NCI-H146 (cell line): ENCODE measurements at places on chromosomes 13 and 19.
A peak's percentile ranks its signal among the peaks of the same experiment; 100 is the strongest.

- peak; percentile 97 for DNase-seq
Observed at GRCh38 chr19:49690656-49691242, at the start of gene CPT1C. TSS of gene CPT1C (plus strand) at chr19:49691116. CDS start at chr19:49692253, 1,137 bp downstream.

- DNase-seq: no peak
Observed at GRCh38 chr13:51523082-51523518, 61.2 kb upstream of the WDFY2 start.

- peak; percentile 32 for DNase-seq
Observed at GRCh38 chr13:67515895-67516294, 285.8 kb upstream of the PCDH9 start.

DNA sequence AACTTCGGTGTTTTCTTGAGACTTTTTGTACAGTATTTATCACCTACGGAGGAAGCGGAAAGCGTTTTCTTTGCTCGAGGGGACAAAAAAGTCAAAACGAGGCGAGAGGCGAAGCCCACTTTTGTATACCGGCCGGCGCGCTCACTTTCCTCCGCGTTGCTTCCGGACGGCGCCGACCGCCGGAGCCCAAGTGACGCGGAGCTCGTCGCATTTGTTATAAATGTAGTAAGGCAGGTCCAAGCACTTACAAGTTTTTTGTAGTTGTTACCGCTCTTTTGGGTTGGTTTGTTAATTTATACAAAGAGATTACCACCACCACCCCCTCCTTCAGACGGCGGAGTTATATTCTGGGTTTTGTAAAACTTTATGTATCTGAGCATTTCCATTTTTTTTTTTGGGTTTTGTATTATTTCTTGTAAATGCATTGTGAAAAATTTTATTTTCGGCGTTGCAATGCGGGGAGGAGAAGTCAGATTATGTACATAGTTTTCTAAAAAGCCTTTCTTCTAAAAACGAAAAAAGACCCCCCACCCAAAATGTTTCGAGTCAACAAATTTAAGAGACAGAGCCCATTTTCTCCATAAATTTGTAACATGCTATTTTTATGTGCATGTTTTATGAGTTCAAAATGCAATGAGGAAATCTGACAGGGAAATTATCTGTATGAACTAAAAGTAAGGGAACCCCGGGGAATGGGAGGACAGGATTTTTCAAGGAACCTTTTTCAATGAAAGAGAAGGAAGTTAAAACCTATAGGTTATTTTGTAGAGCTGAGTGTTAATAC is 2.3 kb downstream of the SOX1 start:
- no peak for DNase-seq

DNA sequence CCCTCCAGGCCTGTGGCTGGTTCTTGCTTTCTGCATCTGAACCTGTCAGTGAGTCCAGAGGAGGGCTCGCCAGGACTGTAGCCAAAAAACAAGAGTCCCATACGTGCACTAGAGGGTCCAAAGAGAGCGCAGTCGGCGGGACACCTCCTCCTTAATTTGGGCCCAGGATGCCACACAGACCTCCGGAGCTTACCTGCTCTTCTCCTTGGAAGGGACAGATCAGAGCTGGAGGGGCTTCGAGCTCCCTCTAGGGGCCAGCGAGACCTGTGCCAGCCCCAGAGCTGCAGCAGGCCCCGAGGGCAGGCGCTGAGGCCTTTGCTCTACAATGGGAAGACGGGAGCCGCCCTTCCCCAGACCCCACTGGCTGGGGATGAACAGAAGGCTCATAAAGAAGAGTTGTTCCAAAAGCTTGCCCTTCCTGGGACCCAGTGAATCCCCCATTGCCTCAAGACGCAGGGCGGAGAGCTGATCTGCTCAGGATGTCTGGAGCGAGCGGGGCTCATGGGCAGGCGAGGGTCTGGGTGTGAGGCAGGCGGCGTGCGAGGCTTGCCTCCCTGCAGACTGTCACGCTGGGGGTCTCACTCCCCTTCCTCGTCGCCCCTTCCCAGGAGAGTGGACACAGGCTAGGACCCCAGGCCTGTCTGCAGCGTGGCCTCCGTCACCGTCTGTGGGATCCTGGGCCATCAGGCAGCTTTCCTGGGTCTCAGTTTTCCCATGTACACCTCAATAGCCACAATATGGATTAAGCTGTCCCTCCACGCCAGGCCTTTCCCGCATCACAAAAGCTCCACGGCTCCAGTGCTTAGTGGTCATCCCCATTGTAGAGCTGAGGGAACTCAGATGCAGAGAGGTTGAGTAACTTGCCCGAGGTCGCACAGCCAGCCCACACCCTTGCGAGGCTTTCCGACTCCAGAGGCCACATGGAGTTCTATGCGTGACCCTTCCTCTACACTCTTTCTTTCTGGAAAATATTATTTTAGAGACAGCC is 46.9 kb upstream of the VSTM2B start:
- DNase-seq: peak; percentile 11

- no peak for DNase-seq
Observed at GRCh38 chr13:75530549-75530961, 7.1 kb downstream of the COMMD6 start.

GRCh38 chr13:60620611-60621395 is 223.8 kb downstream of the TDRD3 start:
- DNase-seq: no peak

DNA sequence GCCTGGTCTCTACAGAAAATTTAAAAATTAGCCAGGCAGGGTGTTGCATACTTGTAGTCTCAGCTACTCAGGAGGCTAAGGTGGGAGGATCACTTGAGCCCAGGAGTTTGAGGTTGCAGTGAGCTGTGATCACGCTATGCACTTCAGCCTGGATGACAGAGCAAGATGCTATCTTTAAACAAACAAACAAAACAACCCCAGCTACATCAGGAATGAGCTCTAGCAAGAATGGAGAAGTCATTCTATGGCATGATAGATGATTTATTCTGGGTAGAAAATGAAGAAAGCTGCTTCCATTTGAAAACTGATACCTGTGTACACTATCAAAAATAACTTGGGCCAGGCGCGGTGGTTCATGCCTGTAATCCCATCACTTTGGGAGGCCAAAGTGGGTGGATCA is 15.8 kb upstream of the SHISA2 start:
- no peak for DNase-seq

GRCh38 chr19:4510435-4511255 is 7.6 kb downstream of the PLIN4 start:
- no peak for DNase-seq

- no peak for DNase-seq
Observed at GRCh38 chr13:44352671-44353070, 21.0 kb upstream of the SERP2 start.

- DNase-seq: no peak
Observed at GRCh38 chr13:48741377-48741776, 87.6 kb downstream of the CYSLTR2 start.

DNA sequence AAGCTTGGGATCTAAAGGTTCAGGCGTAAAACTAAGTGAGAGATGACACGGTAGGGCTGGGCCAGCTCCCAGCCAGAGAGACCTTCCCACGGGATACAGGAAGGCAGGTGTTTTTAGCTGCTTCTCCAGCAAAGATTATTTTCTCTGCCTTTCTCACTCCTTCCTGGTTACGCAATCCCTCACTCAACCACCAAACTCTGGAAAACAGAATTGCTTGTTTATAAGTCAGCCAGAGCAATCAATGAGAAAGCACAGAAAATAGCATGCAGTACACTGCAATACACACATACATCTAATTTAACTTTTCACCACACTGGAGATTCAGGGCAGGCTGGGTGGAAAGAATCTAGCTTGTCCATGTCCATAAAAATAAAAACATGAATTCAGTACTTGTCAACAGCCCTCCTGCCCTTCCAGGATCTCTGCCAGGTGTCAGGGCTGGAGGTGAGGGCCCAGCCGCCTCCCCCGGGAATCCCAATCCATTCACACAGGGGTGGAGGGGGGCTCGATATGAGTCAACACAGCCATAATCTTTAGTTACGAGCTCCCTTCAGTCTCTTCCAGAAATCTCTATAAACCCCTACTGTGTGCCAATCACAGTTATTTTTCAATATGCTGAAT is 12.2 kb downstream of the RHPN2 start:
- no peak for DNase-seq

DNA sequence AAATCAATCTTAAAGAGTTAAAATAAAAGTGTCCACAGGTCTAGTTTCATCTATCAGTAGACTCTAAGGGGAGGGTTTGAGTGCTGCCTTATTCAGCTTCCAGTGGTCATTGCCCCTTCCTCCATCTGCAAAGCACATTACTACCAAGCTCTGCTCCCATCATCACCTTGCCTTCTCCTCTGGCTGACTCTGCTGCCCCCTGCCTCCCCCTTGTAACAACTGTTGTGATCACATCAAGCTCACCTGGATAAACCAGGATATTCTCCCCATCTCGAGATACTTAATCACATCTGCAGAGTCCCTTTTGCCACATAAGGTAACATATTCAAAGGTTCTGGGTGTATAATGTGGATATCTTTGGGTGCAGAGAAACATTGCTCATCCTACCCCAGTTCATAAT is 43.3 kb upstream of the GPC6 start:
- peak; percentile 19 for DNase-seq

DNA sequence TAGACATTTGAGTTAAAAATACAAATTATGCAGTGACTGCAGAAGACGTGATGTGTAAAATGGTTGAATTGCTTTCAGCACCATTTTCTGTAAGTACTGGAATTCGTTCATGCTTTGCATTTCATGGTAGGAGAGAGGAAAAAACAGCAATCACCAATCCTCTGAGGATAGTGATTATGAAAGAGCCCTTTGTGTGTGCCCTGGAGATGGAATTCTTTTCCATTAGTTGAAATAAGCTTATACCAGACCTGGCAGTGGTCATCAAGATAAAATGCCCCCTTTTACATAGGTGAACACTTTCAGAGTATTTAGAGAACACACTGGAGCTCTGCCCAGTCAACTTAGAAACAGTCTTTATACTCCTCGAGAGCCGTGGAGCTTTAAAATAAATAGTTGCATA is 1.7 kb downstream of the CNMD start:
- DNase-seq: no peak

- no peak for DNase-seq
Observed at GRCh38 chr13:74771964-74772363, 637.8 kb upstream of the KLF12 start.

DNA sequence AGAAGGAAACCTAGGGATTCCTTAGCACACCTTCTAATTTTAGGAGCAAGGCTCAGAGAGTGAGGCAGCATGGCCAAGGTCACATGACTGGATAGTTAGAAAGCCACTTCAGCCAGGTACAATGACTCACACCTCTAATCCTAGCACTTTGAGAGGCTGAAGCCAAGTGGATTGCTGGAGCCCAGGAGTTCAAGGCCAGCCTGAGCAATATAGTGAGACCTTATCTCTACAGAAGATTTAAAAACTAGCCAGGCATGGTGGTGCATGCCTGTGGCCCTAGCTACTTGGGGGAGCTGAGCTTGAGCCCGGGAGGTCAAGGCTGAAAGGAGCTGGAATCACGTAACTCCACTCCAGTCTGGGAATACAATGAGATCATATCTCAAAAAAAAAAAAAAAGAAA is 69.2 kb downstream of the TEX26 start:
- DNase-seq: no peak
